ENCODE measurements at places on chromosomes 7 and 10.

GRCh38 chr10:67114945-67115344 lies 189.1 kb downstream of the LRRTM3 start:
- no peak for DNase-seq

DNA sequence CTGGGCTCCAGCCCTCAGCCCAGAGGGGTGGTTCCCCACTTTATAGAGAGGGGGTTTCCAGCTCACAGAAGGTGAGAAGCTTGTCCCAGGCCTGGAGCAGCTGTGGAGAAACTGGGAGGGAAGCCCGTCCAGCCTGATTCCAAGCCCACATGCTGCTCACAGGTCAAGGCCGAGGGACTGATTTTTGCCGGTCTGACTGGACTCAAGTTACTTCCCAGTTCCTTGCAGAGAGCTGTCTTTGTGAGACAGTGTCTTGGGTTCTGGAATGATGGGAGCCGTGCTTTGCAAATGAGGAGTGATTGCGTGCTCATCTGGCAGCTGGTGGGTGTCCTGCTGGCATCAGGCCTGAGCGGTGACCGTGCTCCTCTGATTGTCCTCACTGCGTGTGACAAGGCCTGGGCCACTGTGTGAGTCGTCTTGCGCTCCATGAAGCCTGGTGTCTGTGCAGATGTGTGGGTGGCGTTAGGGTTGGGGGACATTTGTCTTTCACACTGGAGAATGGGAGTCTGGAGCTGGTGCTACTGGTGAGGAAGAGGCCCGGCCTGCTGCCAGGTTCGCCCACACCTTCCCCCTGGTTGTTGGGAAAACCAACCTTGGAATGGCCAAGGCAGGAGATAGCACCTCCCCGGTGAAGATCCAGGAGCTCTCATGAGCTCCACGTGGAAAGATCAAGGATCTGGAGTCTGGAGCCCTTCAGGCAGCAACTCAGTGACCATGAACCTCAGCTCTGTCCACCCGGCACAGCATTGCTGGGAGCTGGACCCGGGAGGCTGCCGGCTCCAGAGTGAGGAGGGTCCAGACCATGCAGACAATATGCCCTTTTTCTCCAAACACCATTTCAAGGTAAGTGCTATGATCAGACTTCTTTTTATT lies 129.6 kb downstream of the SMURF1 start:
- DNase-seq = no peak

DNA sequence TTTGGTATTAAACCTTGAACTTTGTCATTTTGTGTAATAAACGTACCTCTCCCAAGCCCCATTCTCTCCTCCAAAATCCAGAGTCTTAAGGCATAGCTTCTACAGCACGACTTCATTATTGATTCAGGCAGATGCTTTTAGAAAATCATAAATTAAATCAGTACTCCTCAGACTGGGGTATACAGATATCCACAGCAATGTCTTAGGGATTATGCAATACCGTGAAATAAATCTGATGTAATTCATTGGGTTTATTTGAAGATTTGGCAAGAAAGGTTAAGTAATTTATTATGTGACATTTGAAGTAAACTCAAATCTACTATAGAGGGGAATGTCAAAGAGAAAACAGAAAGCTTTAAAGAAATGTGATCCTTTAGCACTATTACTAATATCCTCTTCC lies 246.1 kb upstream of the PLXDC2 start:
- DNase-seq = no peak

- DNase-seq = peak; percentile 29
Measured at GRCh38 chr7:84043661-84044191, 150.9 kb downstream of the SEMA3A start.

GRCh38 chr10:124008187-124008586 lies 85.2 kb downstream of the CHST15 start:
- DNase-seq = no peak

- DNase-seq = no peak
Measured at GRCh38 chr7:24597014-24597413, 23.8 kb downstream of the PALS2 start.

DNA sequence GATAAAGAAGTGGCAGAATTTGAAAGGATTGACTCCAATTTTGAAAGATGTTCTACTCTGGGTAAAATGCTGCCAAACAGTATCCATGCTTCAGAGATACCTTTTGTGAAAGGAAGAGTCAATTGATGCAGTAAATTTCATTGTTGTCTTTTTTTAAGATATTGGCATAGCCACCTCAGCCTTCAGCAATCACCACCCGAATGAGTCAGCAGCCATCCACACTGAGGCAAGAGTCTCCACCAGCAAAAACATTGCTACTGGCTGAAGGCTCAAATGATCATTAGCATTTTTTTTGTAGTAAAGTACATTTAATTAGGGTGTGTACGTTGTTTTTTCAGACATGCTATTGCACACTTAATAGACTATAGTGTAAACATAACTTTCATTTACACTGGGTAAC lies 31.7 kb upstream of the CYP26C1 start:
- no peak for DNase-seq

- DNase-seq = no peak
Measured at GRCh38 chr10:99782447-99783286, at the start of gene ABCC2. ABCC2 (plus strand) TSS chr10:99782640; CDS start chr10:99782845, 205 bp downstream.

DNA sequence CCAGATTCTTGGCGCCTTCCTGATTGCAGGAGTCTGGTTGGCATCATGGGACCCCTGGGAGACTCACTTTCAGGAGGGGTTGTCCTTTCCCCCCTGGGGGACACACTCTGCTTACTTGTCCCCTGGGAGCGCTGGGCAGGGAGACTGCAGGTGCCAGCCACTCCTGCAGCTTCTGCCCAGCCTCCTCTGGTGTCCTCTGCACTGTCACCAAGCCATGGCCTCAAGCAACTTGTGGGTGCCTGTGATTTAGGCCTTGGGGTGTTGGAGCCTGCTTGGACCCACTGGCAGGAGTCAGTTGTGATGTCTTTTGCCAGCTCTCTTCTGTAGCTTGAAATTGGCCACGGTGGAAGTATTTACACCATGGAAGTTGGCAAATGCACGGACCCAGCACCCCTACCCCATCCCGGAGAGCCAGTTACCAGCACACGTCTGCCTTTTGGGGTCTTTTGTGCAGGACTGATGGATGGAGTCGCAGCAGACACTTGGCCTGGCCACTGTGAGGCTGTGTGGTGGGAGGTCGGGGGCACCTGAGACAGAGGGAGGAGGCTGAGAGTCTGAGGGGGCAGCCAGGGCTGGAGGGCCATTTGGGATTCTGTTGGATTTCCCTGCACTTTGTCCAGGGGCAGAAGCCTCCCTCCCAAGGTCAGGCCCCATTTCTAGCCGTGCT lies 104.7 kb downstream of the LHPP start:
- DNase-seq = no peak

- DNase-seq = no peak
Measured at GRCh38 chr7:70325509-70326101, 727.3 kb downstream of the AUTS2 start.

- DNase-seq = no peak
Measured at GRCh38 chr10:21927631-21928353, 75.7 kb downstream of the DNAJC1 start.
